ENCODE measurements at places on chromosomes 6 and 20.

DNA sequence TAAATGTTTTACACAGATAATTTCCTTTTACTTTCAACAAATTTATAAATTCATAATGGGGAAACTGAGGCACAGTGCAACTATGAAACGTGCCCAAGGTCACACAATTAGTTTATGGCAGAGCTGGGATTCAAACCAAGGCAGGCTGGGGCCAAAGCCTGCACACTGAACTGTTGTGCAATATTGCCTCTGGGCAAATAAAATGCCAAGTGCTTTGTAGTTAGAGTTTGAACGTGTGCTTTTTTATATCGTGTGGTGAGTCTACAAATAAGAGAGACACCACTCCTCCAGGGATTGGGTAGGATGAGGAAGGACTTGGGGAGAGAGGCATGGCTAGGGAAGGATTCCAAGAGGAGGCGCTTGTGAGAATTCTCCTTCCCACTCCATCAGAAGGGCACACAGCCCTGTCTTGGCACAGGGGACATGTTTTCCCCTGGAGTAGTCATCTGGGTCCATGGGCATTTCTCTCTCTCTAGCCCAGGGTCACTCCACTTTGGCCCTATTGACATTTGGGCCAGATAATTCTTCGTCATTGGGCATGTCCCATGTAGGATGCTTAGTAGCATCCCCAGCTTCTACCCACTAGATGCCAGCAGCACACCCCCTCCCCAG is 2.8 kb upstream of the CDH22 start:
- peaks cover 13% of the 10 kb centered on the region for H3K4me1 ChIP-seq
- H3K36me3 ChIP-seq: no peaks in the 10 kb centered on the region
- DNase-seq: no peak
- no peak overlapping the region for H3K27ac ChIP-seq
- H3K27me3 ChIP-seq: peaks cover 89% of the 10 kb centered on the region
- H3K4me3 ChIP-seq: no peak overlapping the region

- no peak overlapping the region for H3K4me3 ChIP-seq
- H3K27ac ChIP-seq: no peak overlapping the region
- H3K4me1 ChIP-seq: peaks cover 7% of the 10 kb centered on the region
- H3K27me3 ChIP-seq: no peaks in the 10 kb centered on the region
- no peaks in the 10 kb centered on the region for H3K36me3 ChIP-seq
These were observed 394.3 kb downstream of the MAFB start for GRCh38 chr20:40294747-40295146.

- no peak overlapping the region for H3K4me3 ChIP-seq
- DNase-seq: no peak
- H3K27ac ChIP-seq: no peak overlapping the region
- H3K36me3 ChIP-seq: no peaks in the 10 kb centered on the region
- H3K4me1 ChIP-seq: no peaks in the 10 kb centered on the region
These were observed 38.3 kb upstream of the TMX4 start for GRCh38 chr20:8057871-8058270.

DNA sequence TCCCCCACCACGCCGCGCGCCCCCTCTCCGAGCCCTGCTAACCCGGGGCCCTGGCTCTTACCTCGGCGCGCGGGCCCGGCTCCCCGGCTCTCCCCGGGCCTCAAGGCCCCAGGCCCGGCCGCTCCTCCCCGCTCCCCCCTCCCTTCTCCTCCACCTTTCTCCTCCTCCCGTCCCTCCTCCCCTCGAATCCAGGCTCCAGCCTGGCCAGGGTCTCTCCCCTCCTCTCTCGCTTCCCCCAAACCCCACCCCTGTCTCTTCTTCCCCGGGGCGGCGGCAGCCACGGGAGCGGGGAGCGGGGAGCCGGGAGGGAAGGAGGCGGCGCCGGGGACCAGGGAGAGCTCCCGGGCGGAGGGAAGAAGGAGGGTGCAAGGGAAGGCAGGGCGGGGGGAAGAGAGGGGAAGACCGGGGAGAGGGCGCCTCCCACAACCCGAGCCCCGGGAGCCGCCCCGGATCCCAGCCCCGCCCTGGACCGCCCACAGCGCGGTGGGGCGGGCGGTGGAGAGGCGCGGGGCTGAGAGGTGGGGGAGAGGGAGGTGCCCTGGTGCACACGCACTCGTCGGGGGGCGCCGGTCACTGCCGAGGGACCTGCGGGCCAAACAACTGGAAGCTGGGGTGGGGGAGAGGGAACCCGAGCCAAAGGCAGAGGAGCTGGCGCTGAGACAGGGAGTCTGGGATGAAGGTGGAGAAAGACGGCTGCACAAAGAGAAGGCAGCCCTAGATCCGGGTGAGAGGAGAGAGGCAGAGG is at the start of gene GABBR1:
TSS of gene GABBR1 (minus strand) at position 395 of the 745 bp plus-strand sequence. CDS start 798 bp downstream, outside the sequence.
- peak within 1 kb of the TSS; percentile 79 for H3K27ac ChIP-seq
- H3K4me1 ChIP-seq: peaks cover 63% of the 10 kb centered on the region
- H3K27me3 ChIP-seq: no peaks in the 10 kb centered on the region
- peak; percentile 90 for DNase-seq
- H3K4me3 ChIP-seq: peak within 1 kb of the TSS; percentile 87
- H3K36me3 ChIP-seq: no peaks in the 10 kb centered on the region

DNA sequence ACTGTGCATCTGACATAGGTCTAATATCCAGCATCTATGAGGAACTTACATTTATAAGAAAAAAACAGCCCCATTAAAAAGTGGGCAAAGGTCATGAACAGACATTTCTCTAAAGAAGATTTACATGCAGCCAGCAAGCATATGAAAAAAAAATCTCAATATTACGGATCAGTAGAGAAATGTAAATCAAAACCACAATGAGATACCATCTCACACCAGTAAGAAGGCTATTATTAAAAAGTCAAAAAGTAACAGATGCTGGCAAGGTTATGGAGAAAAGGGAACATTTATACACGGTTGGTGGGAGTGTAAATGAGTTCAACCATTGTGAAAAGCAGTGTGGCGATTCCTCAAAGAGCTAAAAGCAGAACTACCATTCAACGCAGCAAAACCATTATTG is 13.1 kb downstream of the METTL24 start:
- H3K27ac ChIP-seq: no peak overlapping the region
- peaks cover 9% of the 10 kb centered on the region for H3K4me1 ChIP-seq
- no peaks in the 10 kb centered on the region for H3K36me3 ChIP-seq
- no peak for DNase-seq

DNA sequence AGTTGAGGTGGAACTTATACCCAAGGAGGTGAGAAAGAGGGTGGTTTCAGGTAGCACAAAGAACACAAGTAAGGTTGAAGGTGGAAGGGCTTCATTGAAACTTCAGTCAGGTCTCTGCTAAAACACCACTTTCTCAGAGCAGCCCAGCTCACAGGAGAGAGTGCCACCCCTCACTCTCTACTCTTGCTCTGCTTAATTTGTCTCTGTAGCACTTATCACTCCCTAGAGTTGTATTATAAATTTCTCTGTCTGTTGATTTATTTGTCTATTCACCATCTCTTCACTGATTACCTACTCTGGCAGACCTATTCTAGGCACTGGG is 353.8 kb upstream of the CNR1 start:
- no peak overlapping the region for H3K27ac ChIP-seq
- no peak overlapping the region for H3K4me3 ChIP-seq
- H3K27me3 ChIP-seq: no peaks in the 10 kb centered on the region

GRCh38 chr20:492159-492558 is 29.8 kb upstream of the TBC1D20 start:
- no peak overlapping the region for H3K4me3 ChIP-seq
- no peak for DNase-seq
- H3K36me3 ChIP-seq: peaks cover 71% of the 10 kb centered on the region
- H3K27me3 ChIP-seq: no peaks in the 10 kb centered on the region
- no peaks in the 10 kb centered on the region for H3K4me1 ChIP-seq

GRCh38 chr6:37483917-37484785 is 15.5 kb downstream of the CCDC167 start:
- no peaks in the 10 kb centered on the region for H3K27me3 ChIP-seq
- H3K4me1 ChIP-seq: peaks cover 21% of the 10 kb centered on the region
- peaks cover 6% of the 10 kb centered on the region for H3K36me3 ChIP-seq
- DNase-seq: peak; percentile 82
- H3K27ac ChIP-seq: no peak overlapping the region

GRCh38 chr6:168563656-168564055 is 122.7 kb downstream of the SMOC2 start:
- peaks cover 18% of the 10 kb centered on the region for H3K4me1 ChIP-seq
- H3K36me3 ChIP-seq: peaks cover 4% of the 10 kb centered on the region
- peaks cover 9% of the 10 kb centered on the region for H3K27me3 ChIP-seq

GRCh38 chr6:14123386-14124111 is 6.0 kb downstream of the CD83 start:
- no peak overlapping the region for H3K4me3 ChIP-seq
- no peak for DNase-seq
- H3K36me3 ChIP-seq: peaks cover 4% of the 10 kb centered on the region
- no peak overlapping the region for H3K27ac ChIP-seq

- DNase-seq: no peak
- H3K4me3 ChIP-seq: no peak overlapping the region
- peaks cover 9% of the 10 kb centered on the region for H3K4me1 ChIP-seq
- H3K27me3 ChIP-seq: no peaks in the 10 kb centered on the region
These were observed 53.5 kb upstream of the LRFN2 start for GRCh38 chr6:40640599-40641227.

GRCh38 chr6:54873599-54873998 is 27.0 kb downstream of the FAM83B start:
- no peak overlapping the region for H3K27ac ChIP-seq
- no peak for DNase-seq
- no peaks in the 10 kb centered on the region for H3K36me3 ChIP-seq
- no peaks in the 10 kb centered on the region for H3K27me3 ChIP-seq
- H3K4me3 ChIP-seq: no peak overlapping the region
- peaks cover 5% of the 10 kb centered on the region for H3K4me1 ChIP-seq

GRCh38 chr6:149813351-149813750 is 50.8 kb downstream of the LRP11 start:
- DNase-seq: no peak
- no peaks in the 10 kb centered on the region for H3K27me3 ChIP-seq
- H3K4me3 ChIP-seq: no peak overlapping the region

- H3K27me3 ChIP-seq: no peaks in the 10 kb centered on the region
- H3K4me1 ChIP-seq: peaks cover 15% of the 10 kb centered on the region
- no peak overlapping the region for H3K4me3 ChIP-seq
- H3K36me3 ChIP-seq: no peaks in the 10 kb centered on the region
These were observed 246.3 kb upstream of the PREP start for GRCh38 chr6:105649192-105649591.

DNA sequence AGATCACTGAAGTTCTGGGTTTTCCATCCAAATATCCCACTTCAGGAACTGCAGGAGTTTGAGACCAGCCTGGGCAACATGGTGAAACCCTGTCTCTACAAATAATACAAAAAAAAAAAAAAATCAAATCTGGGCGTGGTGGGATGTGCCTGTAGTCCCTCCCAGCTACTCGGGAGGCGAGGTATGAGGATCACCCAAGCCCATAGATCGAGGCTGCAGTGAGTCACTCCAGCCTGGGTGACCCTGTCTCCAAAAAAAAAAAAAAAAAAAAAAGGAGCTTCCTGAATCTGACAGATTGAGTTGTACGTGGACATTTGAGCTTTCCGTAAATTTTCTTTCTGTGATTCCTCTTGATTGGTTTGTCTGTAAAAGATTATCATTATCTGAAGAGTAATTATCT is 55.6 kb downstream of the TULP4 start:
- DNase-seq: no peak
- H3K4me3 ChIP-seq: no peak overlapping the region
- H3K36me3 ChIP-seq: no peaks in the 10 kb centered on the region
- no peaks in the 10 kb centered on the region for H3K4me1 ChIP-seq
- no peak overlapping the region for H3K27ac ChIP-seq

DNA sequence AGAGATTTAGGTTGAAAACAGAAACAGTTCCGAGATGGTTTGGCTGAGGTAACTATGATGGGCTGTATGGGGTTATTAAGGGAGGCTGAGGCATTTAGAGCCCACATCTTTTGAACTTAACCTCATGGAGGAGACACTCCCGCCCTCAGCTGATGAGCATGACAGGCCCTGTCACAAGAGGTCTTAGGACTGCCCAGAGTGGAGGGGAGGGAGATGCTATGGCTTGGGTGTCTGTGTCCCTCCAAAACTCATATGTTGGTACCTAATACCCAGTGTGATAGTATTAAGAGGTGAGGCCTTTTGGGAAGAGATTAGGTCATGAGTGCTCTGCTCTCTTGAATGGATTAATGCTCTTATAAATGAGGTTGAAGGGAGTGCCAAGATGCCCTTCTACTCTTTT is 126.6 kb downstream of the CDC5L start:
- no peak for DNase-seq
- H3K27me3 ChIP-seq: no peaks in the 10 kb centered on the region
- 0 out of 2 replicates have a peak, but pooled peaks cover 2% of the 10 kb centered on the region for H3K4me1 ChIP-seq
- no peak overlapping the region for H3K4me3 ChIP-seq

DNA sequence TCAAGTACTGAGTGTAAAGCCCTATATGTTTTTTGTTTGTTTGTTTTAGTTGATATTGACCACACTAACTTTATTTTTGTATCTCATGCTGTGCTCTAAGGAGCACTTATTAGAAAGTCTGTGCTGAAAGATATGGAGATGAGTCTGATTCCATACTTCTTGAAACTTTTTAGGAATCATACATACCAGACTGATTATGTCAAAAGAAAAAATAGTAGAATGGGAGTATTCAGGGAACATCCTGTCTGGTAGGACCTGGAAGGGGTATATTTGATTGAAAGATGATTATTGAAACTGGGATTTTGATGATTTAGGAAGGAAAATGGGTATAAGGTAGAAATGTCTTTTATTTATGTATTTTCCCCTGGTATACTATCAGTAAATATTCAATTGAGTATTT is 111.4 kb downstream of the QKI start:
- H3K4me3 ChIP-seq: no peak overlapping the region
- H3K36me3 ChIP-seq: no peaks in the 10 kb centered on the region
- no peak for DNase-seq
